ENCODE measurements at places on chromosomes 16 and 17.
A peak's percentile ranks its signal among the peaks of the same experiment; 100 is the strongest.

DNA sequence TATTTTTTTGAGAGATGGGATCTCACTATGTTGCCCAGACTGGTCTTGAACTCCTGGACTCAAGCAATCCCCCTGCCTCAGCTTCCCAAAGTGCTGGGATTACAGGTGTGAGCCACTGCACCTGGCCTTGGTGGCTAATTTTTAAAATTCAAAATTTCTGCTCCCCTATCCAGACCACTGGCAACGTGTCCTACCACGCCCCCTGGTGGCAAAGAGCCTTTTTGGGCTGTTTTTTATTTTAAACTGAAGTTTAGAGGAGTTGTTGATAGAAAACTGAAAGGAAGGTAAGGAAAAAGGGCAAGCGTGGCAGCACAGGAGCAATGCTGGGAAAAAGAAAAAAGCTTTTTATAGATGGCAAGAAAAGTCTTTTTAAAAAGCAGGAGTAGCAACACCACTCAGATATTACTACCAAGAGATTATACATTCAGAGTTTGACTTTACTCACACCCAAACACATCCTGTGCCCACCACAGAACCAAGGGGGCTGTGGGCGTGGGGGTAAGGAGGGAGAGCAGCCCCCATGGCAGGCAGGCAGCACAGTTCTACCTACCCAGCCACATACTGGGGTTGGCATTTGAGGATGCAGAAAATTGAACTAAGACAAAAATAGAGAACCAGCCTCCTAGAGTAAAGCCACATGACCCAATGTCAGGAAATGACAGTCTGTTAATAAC is 4.2 kb upstream of the MXRA7 start:
- peak; percentile 69 for DNase-seq

GRCh38 chr17:2396568-2397246 is 4.2 kb downstream of the MNT start:
- DNase-seq: no peak

DNA sequence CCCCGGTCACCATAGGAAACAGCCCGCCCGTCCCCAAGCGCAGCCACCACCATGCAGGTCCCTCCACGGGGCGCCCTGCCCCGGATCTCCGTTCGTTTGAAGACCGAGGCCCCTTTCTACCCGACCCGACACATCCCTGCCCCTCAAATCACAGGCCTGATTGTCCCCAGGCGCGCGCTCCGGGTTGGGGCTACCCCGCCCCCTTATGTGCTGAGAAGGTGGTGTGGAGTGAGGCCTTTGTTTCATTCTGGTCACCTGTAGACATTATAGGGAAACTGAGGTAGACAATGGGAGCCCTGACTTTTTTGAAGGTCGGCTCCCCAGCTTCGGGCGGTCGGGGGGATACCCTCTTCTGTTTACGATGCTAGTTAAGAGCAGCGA is 763 bp upstream of the ACTG1 start:
- DNase-seq: no peak

DNA sequence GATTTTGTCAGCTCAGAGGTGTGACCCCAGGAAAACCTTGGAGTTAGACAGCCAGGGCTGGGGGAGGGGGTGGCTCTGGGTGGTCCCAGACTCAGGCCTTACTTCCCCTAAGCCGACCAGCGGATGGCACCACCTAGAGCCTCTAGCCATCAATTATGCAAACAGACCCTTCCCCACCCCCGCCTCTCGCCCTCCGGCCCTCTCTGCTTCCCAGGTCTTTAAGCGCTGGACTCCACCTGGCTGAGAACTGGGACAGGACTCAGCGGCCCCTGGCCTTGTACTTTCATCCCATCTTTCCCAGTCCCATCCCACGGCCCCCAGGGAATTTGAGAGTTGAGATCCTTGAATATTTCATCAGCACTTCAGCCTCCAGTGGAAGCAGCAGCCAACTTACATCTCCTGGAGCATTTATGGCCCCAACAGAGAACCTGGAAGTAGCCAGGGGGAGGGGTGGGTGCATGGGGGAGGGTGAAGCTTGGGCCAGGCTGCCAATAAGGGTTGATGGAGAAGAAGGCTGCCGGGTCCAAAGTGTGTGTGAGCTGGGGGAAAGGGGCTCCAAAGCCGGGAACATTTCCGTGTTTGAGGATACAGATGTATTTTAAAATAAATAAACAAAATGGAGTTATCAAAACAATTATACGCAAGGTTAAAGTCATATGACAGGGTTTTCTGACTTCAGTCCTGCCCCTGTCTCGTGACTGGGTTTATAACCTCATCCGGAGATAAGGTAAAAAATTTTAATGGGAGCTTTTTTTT is 7.5 kb upstream of the JUP start:
- DNase-seq: no peak

DNA sequence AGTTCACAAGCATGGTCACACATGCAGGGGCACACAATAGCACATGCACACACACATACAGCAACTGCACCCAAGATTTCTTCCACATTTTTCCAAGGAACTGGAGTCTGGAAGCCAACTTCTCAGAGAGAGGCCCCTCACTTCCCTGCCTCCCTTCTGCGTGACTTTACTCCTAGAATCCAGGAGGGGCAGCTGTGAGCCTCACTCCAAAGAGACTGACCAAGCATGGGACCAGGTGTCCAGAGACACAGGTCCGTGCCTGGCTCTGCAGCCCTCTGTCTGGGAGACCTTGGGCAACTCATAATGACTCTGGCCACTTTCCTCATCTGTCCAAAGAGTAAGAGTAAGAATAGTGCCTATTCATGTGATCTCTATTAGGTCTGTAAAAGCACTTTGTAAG is 104.7 kb upstream of the TMEM132E start:
- no peak for DNase-seq

DNA sequence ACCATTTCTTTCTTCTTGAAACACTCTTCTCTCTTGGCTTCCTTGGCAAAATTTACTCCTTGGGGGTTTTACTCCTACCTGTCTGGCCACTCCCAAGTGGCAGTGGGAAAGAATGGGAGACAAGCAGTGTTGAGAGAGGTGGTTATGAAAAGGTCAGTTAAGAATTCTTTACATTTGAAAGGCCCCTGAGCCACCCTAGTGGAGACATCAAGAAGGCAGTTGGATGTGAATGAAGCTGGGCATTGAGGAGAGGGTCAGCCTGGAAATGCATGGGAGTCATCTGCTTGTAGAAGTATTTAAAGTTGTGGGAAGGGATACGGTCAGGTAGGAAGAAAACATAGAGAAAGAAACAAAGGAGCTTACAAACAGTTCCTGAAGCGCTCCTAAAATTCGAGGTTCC is 42.3 kb upstream of the CCNF start:
- DNase-seq: no peak

DNA sequence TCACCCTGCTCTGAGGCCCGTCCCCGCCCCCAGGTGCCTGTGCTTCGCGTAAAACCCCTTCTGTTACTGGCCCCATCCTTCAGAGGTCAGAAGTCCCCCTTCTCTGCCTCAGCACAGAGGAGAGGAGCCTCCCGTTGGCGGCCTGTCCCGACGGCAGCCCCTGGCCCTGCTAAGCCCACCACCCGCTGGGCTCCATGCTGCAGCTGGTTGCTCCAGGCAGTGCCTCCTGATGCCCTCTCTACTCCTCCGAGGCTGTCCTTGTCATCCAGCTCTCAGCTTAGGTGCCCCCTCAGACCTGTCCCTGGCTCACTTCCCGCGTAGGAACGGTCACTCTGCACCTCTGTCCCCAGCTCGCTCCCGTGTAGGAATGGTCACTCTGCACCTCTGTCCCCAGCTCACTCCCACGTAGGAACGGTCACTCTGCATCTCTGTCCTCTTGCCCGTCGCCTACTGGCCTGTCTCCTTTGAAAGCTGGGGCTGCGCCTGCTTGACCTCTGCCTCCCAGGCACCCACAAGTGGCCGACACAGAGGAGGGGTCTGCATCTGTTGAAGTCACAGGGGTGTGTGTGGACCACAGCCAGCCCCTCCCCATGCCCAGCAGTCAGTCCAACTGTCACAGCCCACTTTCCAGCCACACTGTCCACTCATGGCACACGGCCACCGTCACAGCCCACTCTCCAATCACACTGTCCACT is 31.7 kb upstream of the ZC3H18 start:
- DNase-seq: no peak

- no peak for DNase-seq
These were observed 28.9 kb upstream of the FBXW10B start for GRCh38 chr17:15648386-15648785.

DNA sequence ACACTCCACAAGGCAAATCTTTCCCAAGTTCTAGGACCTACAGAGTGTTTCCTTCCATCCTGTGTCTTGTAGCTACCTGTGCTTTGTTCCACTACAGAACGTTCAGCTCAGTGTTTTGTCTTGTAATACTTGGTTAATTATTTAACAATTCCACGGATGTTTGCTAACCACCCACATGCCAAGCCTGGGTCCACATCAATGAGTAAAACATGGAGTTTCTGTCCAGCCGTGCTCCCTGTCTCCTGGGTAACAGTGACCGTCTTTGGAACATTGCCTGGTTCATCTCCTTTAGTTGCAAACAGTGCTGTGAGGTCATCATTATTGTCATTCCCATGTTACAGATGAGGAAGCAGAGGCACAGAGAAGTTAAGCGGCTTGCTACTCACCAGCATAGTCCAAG is 41.3 kb downstream of the IRF8 start:
- no peak for DNase-seq

DNA sequence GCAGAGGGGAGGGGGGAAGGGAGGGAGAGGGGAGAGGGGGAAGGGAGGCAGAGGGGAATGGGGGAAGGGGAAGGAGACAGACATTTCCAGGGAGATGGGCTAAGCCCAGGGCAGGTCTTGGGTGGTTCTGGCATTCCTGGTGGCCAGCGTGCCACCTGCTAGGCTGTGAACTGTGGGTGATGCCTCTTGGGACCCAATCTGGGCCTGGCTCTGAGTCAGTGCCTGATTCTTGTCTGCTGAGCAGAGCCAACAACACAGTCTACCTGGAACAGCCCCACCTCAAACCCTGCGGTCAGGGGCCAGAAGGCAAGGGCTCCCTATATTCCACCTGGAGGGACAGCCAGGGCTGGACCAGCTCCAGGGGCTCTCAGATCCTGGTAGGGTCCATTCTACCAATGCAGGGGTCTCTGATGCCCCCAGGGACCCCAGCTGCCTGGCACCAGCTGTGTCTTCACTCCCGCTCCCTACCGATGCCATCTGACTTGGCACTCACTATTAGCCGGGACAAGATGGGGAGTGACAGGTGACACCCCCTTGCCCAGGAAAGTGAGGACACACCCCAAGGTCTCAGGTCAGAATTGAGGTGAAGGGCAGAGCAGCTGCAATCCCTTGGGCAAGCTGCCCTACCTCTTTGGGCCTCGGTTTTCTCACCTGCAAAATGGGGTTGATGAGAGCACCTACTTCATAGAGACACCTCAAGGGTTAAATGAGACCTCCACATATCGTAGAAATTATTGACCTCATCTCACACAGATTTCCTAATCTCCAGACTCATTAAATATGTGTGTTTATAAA is 87.2 kb downstream of the LITAF start:
- DNase-seq: no peak

DNA sequence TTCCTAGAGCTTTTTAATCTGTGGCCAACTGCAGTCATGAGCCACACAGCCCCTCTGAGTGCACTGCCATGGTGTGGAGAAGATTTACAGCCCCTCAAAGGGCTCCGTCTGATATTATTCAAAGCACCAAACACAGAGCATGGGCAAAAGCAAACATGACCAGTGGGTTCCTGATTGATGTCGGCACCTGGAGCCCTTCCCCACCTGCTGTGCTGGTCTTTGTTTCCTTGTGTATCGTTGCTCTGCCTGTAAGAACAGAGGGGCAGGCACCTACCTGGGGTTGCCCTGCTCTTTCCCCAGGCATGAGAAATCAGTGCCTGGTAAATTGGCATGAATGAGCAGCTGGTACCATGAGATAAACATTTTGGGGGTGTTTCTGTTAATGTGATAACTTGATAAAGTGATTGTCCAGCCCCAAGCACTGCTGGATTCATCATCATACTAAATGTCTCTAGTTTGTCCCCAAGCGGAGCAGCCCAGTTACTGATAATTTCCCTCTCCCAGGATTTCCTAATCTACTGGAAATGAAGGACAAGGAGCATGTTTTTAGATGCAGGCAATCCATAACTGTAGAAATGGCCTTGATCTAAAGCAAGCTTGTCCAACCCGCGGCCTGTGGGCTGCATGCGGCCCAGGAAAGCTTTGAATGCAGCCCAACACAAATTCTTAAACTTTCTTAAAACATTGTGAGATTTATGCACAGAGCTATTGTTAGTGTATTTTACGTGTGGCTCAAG is 5.0 kb upstream of the SPIRE2 start:
- no peak for DNase-seq

DNA sequence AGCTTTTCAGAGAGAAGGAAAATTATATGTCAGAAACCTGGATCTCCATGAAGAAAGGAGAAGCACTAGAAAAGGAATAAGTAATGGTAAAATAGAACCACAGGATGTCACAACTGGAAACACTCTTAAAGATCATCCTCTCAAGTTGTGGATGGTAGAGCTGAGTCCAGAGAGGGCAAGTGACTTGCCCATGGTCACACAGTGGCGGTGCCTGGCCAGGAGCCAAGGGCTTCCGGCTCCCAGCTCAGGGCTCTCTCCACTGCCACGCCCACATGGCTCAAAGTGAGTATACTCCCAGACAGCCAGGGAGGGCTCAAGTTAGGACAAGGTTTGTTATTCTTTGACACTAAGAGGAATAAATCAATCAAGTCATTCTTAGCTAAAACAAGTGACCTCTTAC is 159.8 kb downstream of the COPRS start:
- no peak for DNase-seq

DNA sequence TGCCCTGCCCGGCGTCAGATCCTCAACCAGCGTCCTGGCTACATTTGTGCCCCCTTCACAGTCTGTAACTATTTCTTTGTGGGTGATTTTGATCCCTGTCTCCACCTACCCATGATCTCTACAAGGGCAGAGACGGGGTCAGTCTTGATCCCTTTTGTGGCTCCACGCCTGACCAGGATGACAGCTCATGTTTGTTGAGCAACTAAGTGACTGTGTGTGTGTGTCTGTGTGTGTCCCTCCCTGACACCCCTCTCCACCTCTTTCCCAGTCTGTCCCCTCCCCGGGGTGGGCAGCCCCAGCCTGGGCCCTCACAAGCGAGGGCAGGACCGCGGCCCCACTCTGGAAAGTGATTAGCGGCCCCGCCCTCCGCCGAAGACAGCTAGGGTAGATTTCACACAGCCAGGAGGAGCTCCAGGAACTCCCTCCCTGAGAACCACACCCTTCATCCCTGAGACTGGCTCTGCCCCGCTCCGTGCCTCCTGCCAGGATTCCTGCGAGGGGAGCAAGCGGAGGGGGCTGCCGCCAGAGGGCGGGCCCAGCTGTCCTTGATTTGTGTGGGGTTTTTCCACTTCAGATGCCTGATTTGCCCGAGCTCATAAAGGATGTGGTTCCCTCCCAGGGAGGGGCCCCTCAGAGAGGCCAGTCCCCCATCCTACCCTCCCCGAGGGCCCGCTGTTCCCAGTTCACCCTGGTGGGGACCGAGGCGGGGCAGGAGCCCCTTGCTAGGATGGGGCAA is 5.3 kb upstream of the HS3ST6 start:
- DNase-seq: no peak

DNA sequence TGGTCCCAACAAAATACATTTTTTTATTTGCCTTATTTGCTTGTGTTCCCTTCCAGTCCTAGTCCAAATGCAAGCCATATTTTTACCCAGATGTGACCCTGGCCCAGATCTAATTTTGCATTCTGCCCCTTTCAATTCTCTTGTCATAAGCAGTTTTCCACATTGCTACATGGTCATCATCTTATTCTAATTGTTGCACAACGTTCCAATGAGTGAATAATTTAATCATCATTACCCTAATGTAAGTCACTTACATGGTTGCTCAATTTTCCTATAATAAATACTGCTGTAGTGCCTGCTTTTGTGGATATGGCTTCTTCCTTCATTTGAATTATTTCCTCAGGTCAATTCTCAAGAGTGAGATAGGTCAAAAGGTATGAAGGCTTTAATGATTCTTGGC is 12.8 kb downstream of the RSAD1 start:
- DNase-seq: no peak

Measured in stimulated activated CD4-positive, alpha-beta T cell treated with anti-CD3 and anti-CD28 coated beads, Interleukin-12 subunit alpha, Interleukin-12 subunit beta, amount 100 ng/mL, for 48 hours (primary cell).